ENCODE measurements at places on chromosomes 2 and 18.

GRCh38 chr2:7593360-7593759 lies 676.1 kb downstream of the RNF144A start:
- DNase-seq, result no peak

DNA sequence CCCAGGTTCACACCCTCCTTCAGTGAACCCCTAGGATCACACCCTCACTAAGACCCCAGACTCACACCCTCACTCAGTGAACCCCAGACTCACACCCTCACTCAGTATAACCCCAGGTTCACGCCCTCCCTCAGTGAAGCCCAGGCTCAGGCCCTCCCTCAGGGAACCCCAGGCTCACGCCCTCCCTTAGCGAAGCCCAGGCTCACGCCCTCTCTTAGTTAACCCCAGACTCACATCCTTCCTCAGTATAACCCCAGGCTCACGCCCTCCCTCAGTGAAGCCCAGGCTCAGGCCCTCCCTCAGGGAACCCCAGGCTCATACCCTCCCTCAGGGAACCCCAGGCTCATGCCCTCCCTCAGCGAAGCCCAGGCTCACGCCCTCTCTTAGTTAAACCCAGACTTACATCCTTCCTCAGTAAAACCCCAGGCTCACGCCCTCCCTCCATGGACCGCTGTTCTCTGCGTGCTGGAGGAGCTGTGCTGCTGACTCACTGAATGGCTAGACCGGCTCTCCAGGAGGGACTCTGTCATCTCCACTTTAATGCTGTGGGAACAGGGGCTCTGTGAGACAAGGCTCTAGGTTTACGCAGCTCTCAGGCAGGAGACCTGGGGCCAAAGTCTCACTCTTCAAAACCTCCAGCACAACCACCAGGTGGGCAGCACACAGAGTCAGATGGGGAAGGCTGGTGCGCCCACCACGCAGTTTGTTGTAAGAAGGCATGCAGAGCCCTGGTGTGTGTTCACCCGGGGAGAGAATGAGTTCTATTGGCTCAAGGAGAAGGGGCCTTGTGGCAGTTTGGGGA lies 506.9 kb upstream of the MYT1L start:
- DNase-seq, result no peak

DNA sequence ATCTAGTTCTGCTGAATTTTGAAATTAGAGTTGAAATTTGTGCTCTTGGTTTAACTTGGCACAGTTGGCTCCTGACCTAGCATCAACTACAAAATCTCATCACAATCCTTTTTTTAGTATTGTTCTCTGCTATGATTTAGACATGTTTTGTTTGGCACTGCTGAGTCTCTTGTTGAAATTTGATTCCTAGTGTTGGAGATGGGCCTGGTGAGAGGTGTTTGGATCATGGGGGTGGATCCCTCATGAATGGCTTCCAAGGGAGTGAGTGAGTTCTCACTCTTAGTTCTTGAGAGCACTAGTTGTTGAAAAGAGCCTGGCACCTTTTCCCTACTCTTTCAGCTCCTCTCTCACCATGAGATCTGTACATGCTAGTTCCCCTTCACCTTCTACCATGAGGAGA lies 605.6 kb upstream of the SLC39A10 start:
- no peak for DNase-seq

- peak; percentile 45 for DNase-seq
These were observed 5.9 kb downstream of the SCYGR3 start for GRCh38 chr2:227608561-227609338.

DNA sequence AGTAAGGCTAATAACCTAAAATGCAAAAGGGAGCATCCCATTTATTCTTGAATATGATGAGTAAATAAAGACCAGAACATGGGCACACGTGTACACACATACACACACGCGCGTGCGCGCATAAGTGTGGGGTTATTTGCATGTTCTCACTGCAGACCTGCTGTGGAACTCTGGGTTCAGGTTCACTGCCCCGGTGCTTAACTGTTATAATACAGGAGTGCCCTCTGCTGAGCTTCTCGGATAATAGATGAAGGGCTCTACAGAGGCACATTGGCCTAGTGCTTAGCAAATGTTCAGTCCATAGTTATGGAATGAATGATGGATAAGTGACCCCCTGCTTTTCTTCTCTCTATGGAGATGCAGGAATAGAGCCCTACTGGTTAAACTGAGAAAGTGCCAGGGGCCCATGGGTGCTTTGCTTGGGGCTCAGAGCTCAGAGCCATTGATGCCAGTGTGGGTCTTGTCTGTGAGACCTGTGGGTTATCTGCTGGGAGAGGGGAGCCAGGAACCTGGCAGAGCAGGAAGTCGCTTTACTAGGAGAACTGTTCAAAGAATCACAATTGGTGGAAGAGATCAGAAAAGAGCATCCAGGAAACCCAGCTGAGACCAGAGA lies 3.6 kb upstream of the ARL4C start:
- DNase-seq, result peak; percentile 75

DNA sequence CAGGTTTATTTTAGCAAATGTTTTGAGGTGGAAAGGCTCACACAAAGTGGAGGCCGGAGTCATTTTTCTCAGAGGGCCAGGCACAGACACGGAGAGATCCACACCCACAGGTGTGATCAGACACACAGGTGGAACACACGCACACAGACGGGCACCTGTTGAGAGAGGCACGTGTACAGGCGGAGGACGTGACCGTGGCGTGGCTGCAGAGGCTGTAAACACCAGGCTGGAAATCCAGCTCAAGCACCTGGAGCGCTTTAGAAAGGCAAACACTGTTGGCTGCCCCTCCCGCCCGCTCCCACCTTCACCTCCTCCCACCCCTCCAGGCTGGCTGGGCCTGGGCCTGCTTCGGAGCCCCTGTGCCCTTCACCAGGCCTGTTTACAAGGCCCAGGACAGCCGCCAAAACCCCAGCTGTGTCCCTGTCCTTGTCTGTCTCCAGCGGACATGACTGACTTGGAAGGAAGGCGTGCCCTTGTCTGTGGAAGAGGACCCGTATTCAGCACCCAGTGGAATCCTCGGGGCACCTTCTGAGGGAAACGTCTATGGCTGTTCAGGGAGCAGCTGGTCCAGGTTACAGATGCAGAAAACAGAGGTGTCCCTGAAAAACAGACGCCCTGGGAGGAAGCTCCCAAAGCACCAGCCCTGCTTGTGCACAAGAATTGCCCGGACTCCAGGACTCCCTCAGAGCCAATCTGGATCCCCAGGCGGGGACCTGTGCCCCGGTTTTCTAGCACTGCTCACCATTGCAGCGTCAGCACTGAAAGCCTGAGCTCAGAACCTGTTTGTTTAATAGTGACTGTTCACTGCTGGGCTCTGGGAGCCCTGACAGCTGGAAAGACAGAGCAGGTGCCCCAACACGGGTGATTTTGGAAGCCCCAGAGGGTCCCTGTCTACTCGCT lies 134.3 kb upstream of the HAAO start:
- no peak for DNase-seq

DNA sequence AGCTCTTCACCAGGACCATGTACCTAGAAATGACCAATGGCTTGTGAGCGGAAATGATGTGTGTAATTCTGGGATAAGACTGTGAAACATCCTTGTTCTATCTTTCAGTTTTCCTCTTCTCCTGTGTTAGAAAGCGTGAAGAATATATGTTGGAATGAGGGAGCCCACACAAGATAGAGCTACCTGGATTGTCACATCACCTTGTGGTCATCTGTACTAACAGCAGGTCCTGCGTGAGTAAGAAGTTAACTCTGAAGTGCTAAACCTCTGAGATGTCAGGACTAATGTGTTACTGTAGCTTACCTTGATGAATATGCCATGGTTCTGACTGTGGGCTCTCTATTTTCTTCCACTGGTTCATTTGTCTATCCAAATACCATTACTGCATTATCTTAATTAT lies 75.6 kb downstream of the FASTKD2 start:
- DNase-seq, result no peak

- DNase-seq, result no peak
These were observed 23.6 kb upstream of the NEB start for GRCh38 chr2:151757861-151758260.

- no peak for DNase-seq
These were observed 7.9 kb downstream of the PMAIP1 start for GRCh38 chr18:59907660-59908059.

- DNase-seq, result no peak
These were observed 678.9 kb downstream of the ARHGAP15 start for GRCh38 chr2:143808166-143808565.

GRCh38 chr2:160457588-160457987 lies 36.0 kb downstream of the RBMS1 start:
- no peak for DNase-seq

DNA sequence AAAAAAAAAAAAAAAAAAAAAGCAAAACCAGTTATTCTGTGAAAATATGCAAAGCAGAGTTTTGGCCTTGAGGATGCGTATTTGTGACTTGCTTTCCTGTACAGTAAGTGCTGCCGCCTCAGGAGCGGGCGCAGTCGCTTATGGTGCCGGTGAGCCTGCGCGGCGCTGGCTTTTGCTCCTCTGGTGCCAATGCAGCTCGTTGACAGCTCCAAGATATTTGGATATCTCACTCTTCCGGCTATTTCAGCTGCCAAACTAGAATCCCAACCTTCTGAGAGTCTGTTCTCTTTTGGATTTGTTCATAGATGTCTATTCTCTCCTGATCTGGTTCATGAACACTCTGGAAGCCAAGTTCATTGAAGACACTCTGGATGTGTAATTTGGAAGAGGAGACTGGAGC lies 184.1 kb downstream of the AGAP1 start:
- DNase-seq, result no peak

DNA sequence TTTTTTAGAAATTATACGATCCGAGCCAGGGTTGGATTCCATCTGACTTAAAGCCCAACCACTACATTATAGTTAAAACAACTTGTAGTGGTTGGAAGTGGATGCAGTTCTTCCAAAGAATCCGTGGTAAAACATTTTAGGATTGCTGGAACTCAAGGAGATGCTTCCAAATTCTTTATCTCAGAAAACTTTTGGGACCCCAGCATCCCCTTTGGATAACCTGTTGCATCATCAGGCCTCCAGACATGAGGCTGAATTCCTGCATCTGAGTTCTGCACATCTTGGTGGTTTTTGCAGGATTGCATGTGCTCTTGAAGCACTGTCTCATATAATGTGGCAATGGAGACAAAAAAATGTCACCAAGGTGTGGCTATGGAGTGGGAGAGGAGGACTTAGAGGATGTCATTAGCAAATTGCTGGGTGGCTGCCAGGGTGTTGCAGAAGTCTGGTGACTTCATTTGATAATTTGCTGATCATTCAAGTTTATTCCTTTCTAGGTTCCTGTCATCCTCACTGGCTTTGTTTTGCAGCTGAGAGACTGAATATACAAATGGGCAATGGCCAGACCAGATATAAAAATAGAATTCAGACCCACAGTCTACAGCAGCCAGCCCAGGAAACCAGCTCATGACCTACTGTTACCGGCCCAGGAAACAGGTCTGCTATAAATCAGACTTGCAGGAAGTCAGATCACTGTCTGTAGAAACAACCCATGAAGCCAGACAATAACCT lies 207.7 kb downstream of the BCL2 start:
- no peak for DNase-seq

DNA sequence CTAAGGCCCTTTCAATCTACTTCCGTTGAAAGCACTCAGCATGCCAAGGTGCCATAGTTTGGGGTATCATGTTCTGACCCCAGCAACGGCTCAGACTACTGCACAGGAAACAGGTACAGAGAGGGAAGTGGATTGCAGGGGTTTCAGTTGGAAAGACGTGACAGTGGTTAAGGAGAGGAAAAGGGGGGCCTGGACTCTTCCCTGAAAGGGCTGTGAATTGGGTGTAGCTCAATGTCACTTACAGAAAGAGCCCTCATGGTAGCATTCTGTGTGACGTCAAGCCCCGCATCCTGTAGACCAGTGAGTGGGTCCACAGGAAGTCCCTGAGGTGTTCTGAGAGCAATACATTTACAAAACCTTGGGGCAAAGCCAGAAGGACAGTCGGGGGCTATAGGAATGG lies 121.5 kb upstream of the GYPC start:
- no peak for DNase-seq

DNA sequence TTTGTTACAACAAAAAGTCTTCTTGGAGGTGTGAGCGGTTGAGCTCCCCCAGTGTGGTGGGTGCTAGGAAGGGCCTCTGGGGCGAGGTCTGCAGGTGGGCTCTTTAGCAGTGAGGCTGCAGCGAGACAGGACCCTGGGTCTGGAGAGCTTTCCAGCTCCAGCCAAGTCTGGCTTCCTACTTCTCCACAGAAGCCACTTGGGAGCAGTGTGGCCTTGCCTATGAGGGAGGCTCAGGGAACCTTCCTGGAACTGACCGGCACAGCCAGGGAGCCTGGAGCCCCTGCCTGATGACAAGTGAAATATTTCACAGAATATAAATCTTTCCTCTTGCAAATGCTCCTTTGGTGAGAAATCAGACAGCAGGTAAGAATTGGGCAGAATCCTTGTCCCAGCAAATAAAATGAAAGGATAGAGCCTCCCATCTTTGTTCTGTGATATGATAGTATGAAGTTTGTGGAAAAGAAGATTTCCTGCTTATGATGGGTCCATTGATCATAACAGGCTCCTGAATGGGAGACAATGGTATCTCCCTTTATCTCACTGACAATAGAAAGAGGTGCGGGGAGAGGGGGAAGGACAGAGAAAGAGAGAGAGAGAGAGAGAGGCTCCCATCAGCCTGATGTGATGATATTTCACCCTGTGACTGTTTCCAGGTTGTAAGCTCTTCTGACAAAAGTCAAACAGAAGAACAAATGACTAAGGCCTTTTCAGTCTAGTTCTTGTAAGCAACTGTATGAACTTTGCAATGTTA lies 289.8 kb upstream of the SPRED2 start:
- DNase-seq, result no peak
